Esophagus muscularis mucosa (tissue), 4 donors: ENCODE measurements at places on chromosomes 5 and 9. TPM values are rescaled to one million over a fixed set of nuclear protein-coding genes. Genes with fewer than 3 reads are reported as not detected.

- no peak for DNase-seq
These were observed 258.3 kb upstream of the ADAMTSL1 start for GRCh38 chr9:18215626-18216025.

DNA sequence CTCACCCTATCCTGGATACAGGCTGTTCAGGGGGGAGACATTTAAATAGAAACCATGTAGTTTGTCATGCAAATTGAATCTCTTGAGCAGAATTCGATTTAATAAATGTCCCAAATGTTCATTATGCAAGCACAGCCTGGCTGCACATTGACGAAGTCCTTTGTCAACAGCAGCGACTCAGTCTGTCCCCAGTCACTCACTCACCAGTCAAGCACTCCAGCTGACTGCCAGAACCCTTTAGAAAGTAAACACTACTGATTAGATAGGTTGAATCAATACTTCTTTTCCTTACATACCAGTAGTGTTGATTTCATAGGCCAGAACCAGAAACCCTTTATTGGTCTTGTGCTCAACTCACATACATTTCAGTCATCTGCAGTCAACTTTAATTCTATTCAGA, 27.5 kb downstream of the CDH6 start:
- DNase-seq, result no peak

ENG gene
- 70.7 TPM for total RNA-seq

CDH9 gene
- total RNA-seq, result not detected

GRCh38 chr9:77438653-77439052, 209.5 kb downstream of the GNA14 start:
- DNase-seq, result no peak

AK8 gene
- 1.4 TPM for total RNA-seq

- DNase-seq, result no peak
These were observed 137.1 kb upstream of the FSTL4 start for GRCh38 chr5:133749331-133749985.
